ENCODE measurements at places on chromosomes 12 and 14.
A peak's percentile ranks its signal among the peaks of the same experiment; 100 is the strongest.

DNA sequence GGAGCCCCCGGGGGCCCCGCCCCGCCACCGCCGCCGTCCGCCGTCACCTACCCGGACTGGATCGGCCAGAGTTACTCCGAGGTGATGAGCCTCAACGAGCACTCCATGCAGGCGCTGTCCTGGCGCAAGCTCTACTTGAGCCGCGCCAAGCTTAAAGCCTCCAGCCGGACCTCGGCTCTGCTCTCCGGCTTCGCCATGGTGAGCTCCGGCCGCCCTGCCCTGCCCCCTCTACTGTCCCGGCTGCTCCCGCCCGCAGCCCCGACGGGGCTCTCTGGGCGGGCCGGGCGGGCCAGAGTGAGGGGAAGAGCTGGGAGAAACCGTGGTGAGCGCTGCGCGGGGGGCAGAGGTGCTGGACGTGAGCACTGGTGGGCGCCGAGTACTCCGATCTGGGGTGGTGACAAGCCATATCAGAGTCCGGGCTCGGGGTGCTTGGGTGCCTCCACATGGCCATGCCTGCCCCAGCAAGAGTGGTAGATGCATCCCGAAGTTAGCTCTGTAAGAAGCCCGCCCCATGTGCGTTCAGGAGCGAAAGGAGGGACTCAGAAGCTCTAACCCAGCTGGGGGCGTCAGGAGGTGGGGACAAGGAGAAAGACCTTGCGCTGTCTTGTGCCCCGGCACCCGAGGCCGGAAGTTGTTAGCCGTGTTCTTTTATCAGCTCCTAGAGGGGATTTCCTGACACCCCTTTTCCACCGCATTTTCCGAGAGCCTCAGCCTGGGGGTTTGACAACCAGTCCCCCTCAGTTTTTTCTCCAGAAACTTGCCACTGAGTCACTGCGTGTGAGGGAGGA lies 717 bp downstream of the ORAI1 start:
- peak; percentile 91 for DNase-seq

DNA sequence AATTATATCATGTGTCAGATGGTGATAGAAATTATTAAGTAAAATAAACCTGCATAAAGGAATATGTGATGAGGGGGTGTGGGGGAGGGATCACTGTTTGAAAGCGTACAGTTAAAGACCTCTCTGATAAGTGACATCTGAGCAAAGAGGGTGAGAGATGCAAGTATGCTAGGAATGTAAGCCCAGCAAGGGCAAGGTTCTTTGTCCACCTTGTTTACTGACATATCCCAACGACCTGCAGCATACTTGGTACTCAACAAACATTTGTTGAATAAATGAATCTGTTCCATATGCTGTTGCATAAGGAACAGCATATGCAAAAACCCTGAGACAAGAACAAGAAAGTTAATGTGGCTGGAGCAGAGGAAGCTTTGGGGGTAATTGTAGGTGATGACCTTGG lies 12.0 kb upstream of the MDM1 start:
- no peak for DNase-seq

DNA sequence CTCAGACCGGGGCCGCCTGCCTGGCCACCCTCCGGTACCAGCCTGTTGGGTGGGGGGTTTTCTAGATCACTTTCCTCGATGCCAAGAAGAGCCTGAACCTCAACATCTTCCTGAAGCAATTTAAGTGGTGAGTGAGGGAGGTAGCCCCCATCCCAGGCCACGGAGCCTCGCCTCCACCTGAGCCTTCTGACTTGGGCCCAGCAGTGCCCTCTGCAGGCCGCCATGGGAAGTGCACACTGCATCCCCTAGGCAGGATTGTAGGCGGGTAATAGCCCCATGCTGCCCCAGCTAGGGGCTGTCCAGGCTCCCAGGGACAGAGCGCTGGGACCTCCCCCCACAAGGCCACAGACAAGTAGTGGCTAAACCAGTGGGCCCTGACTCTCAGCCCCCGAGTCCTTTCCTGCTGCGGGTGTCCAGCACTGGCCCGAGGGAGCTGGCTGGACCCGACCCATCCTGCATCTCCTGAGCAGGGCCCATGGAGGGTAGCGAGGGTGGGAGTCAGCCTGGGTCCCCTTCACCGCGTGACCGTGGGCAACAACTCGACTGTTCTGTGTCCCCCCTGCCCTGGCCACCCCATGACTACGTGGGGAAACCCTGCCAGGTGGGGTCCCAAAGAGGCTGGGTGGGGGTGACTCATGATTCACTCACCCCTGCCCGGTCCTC lies 15.3 kb upstream of the ADSS1 start:
- peak; percentile 66 for DNase-seq

- no peak for DNase-seq
Observed at GRCh38 chr12:61869796-61870195, 390.4 kb upstream of the USP15 start.

DNA sequence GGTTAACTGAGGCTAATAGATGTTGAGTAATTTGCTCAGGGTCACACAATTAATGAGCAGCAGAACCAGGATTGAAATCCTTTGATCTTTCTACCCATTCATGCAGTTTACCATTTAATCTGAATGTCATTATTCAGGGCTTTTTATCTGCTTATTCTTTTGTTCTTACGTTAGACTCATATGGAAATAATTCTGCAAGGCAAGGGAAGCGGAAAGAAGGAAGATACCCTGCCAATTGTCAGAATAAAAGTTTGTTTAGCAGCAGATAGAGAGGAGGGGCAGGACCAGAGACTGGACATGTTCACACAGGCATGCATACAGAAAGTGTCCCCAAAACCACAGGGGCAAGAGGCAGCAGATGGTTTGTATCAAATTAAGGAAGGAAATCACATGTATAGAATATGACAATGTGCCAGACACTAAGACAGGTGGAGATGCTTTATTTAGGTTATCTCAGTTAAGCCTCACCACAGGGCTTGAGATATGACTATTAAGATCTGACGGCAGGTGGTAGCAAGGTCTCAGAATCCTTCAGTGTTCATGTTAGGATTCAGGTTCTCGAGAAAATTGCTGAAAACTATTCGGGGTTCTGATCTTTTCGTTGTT lies 29.8 kb downstream of the BRMS1L start:
- no peak for DNase-seq

- no peak for DNase-seq
Observed at GRCh38 chr14:72462056-72462455, 431.8 kb downstream of the DPF3 start.

- peak; percentile 56 for DNase-seq
Observed at GRCh38 chr12:57459750-57460467, at the start of gene GLI1. Gene GLI1 (plus strand): TSS chr12:57459785. CDS start chr12:57463692, 3,907 bp downstream.

- no peak for DNase-seq
Observed at GRCh38 chr14:23307146-23307530, 505 bp downstream of the BCL2L2 start.

DNA sequence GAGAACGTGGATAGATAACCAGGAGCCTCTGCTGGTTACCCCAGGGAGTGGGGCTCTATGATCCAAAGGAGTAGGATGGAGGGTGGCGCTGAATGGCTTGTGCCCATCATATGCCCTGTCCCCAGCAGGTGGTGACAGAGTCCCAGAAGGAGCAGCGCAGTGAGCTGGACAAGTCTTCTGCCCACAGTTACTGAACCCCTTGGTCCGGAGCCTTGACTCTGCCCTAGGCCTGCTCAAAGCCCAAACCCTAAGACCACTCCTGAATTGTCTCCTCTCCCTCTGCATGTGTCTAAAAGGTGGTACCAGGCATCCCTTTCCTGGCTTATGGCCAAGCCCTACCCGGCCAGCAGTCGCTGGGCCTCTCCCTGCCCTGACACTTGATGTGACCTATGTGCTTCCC lies 3.2 kb downstream of the PRPH start:
- no peak for DNase-seq

GRCh38 chr12:83153177-83153576 lies 466.5 kb downstream of the TMTC2 start:
- no peak for DNase-seq

DNA sequence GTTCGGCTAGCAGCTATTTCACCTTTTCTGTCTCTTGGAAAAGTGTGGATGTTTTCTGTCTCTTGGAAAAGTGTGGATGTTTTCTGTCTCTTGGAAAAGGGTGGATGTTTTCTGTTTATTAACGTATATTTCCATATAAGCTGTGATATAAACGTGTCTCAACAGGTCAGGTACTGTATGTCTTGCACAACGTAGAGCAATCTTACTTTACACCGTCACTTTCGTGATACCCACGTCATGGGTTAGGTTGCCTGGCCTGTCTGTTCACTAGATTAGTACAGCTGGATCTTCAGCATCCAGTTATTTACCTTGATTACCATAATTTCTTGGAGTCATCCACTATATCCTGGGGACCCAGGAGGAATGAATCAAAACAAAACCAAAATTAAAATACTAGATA lies 14.1 kb downstream of the CLEC7A start:
- no peak for DNase-seq

GRCh38 chr14:77964586-77964985 lies 164.7 kb downstream of the ADCK1 start:
- DNase-seq = no peak
